Stimulated activated CD8-positive, alpha-beta memory T cell treated with anti-CD3 and anti-CD28 coated beads, Interleukin-7, amount 100 ng/mL, for 1 hour (primary cell): ENCODE measurements at places on chromosomes 4 and X.

DNA sequence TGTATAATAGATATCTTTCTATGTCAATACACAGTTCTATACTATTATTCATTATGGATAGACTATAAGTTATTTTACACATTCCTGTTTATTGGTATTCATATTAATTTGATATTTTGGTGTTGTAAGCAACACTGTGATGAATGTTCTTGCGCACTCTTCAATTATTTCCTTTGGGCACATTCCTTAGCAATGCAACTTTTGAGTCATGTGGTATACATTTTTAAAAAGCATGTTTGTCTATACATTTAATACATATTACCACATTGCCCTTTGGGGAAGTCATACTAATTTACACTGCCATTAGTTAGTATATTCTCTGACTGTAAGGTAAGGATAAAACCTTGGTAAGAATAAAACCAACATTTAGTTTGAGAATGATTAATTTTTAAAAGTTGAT lies 21.0 kb downstream of the FRAS1 start:
- no peak for DNase-seq

DNA sequence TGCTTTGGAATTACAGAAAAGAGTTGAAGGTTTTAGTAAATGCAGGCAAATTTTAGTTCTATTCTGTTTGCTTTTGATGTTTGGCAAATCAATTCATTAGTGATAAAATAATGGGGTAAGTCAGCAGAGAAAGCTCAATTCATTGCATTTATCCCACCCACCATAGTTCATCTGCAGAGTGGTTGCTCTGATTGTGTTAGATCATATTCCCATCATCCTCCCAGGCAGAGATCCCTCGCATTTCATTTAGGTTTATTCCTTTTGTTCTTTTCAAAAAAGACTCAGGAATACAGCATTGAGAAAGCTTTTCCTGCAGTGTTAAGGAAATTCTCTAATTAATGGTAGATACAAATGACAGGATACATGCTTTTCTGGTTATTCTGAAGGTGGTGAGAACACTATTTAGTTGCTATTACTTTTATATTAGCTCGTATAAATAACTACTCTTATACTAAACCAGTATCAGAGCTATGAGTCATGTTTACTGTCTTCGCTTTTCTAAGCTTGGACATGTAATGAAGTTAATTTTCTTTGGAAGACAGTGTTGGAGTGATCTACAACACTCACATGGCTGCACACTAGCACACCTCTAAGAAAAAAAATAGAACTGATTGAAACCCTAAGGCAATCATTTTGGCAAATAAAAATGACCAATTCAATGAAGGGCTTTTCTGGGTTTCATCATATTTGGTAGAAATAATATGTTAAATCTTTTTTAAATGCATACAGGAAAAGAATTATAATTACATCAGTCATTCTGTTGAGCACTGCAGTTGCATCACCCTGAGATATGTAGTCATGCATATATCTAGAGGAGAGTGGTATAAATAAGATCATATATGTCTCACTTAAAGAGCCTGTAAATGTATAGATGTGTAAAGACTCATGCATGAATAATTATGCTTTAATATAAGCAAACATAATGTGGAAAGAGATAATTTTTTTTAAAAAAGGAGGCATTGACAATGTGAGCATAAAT lies 351.6 kb downstream of the PCDH7 start:
- DNase-seq: no peak

DNA sequence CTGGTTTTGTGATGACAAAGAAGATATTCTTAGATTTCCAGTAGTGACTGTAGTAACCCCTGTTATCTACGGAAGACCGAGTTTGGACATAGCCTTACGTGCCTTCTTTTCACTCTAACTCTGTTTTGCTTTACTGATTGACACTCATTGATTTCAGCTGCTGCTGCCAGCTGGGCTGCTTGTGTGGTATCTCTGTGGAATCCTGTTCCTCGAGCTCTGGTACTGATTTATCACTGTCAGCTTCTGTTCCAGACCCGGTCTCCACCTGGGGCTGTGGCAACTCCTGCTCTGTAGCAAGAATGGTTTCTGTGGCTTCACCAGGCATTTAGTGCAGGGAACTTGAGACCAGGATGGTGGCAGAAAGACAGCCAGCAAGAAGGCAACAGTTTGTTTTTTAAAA lies 24.6 kb upstream of the LAP3 start:
- no peak for DNase-seq

DNA sequence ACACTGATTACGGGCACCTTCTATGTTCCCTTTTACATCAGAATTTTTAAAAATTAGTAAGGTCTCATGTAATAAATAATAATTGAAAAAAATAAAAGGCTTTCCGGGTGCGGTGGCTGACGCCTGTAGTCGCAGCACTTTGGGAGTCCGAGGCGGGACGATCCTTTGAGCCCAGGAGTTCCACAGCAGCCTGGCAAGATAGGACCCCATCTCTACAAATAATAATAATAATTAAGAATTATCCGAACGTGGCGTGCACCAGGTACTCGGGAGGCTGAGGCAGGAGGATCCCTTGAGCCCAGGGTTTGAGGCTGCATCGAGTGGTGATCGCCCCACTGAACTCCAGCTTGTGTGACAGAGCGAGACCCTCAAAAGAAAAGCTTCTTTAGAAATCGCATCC lies 771 bp upstream of the LAMTOR3 start:
- DNase-seq: no peak

- DNase-seq: no peak
Measured at GRCh38 chrX:132406106-132406505, 82.7 kb downstream of the MBNL3 start.

GRCh38 chrX:68490644-68491043 lies 8.2 kb upstream of the YIPF6 start:
- no peak for DNase-seq

- DNase-seq: no peak
Measured at GRCh38 chrX:98605941-98606340, 1722.2 kb downstream of the RPA4 start.

- no peak for DNase-seq
Measured at GRCh38 chr4:170051402-170051801, 25.2 kb upstream of the MFAP3L start.

DNA sequence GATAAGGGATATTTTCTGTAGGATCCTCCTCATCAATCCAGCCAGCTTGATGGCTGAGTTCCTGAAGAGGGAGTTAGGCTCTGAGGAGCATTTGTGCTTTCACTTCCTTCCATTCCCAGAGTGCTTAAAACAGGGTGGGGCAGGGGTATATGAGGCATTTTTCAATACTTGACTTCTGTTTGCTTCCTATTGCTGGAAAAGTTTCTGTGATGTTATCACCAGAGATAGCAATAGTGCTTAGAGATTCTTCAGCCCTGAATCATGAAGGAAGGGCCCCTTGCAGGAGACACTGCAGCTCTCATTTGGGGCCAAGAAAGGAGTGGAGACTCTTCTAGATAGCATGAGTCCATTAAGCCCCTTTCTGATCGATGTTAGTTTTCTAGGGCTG lies 166.7 kb upstream of the RPS6KA3 start:
- no peak for DNase-seq

- no peak for DNase-seq
Measured at GRCh38 chr4:75547647-75548387, 8.0 kb upstream of the ODAPH start.

GRCh38 chrX:9785944-9786797 lies at the start of gene SHROOM2:
SHROOM2 (plus strand) TSS chrX:9786429; CDS start chrX:9786546, 117 bp downstream.
- no peak for DNase-seq

GRCh38 chr4:185830263-185830994 lies 18.4 kb upstream of the SORBS2 start:
- DNase-seq: no peak
